ENCODE measurements at places on chromosomes 3 and 15.

- H3K4me1 ChIP-seq = peaks cover 84% of the 10 kb centered on the region
- no peak overlapping the region for H3K4me3 ChIP-seq
- H3K27ac ChIP-seq = peak overlapping the region; percentile 98
- no peaks in the 10 kb centered on the region for H3K36me3 ChIP-seq
- no peak for DNase-seq
Observed at GRCh38 chr15:65086680-65087111, 10.2 kb downstream of the KBTBD13 start.

DNA sequence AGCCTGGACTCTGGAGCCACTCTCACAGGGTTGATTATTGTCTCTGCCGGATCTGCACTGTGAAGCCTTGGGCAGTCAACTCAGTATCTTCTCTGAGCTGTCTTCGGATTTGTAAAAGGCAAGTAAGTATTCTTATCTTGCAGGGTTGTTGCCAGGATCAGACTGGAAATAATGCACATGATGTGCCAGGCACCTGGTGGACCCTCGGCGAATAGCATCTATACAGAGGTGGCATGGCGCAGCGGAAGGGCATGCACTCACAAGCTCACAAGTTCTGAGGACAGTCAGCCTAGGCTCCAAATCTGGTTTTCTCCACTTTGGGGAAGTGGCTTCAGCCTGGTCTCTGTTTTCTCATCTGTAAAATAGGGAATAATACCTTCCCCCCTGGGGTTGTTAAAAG, 113.9 kb downstream of the SRGAP3 start:
- no peak for DNase-seq
- peaks cover 2% of the 10 kb centered on the region for H3K4me1 ChIP-seq
- peak overlapping the region; percentile 63 for H3K4me3 ChIP-seq
- H3K27me3 ChIP-seq = no peaks in the 10 kb centered on the region
- no peak overlapping the region for H3K27ac ChIP-seq
- no peaks in the 10 kb centered on the region for H3K36me3 ChIP-seq

DNA sequence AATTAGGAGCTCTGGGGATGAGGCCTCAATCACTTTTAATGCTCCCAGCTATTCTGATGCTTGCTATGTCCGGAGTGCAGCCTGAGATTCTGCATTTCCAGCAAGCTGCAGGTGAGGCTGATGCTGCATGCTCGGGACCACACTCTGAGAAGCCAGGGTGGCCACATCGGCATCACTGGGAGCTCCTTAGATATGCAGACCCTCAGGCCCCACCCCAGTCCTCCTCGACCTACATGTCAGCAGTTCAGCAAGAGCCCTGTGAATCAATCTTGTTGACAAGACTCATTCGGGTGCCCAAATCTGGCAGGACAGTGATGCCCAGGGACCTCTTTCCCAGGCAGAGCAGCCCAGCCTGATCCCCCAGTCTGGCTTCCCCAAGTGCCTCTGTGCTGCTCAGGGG, 44.1 kb upstream of the LCTL start:
- H3K27me3 ChIP-seq = no peaks in the 10 kb centered on the region
- H3K4me1 ChIP-seq = no peaks in the 10 kb centered on the region
- no peak for DNase-seq
- no peak overlapping the region for H3K4me3 ChIP-seq

DNA sequence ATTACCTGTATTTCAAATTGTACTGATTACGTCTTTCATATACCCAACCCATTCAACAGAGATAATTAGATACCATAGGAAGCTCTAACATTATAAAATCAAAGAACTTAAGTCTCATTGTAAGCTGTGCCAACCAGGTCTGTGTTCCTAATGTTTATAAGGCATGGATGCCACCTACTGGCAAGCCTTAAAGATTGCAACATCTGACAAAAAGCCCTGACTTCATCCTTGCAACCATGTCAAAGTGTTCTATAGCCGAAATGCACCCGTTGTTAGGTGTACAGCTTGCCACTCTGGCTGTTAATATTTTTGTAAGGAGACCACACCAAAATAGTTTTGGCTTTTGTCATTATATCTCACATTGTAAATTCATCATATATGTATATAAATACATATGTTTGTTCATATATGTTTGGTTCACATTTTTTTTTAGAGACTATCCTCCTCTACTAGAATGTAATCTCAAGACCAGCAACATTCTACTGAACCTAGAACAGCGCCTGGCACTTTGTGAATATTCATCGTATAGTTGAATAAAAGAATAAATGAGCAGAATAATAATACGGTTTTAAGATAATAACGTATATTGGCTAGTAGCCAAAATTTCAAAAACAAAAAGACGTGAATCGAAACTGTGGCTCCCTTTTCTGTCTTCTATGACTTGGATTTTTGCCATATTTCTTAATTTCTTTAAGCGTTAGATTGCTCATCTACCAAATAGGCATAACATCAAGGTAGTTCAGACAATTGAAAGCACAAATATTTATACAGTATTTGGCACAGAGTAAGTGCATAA, 258.1 kb downstream of the TBL1XR1 start:
- H3K4me3 ChIP-seq = no peak overlapping the region
- no peaks in the 10 kb centered on the region for H3K36me3 ChIP-seq
- H3K4me1 ChIP-seq = peaks cover 2% of the 10 kb centered on the region
- H3K27ac ChIP-seq = no peak overlapping the region
- no peak for DNase-seq

- no peak overlapping the region for H3K4me3 ChIP-seq
- no peak overlapping the region for H3K27ac ChIP-seq
- no peaks in the 10 kb centered on the region for H3K27me3 ChIP-seq
- DNase-seq = no peak
Observed at GRCh38 chr3:179454887-179455286, 3.6 kb upstream of the GNB4 start.

- no peaks in the 10 kb centered on the region for H3K36me3 ChIP-seq
- H3K27me3 ChIP-seq = no peaks in the 10 kb centered on the region
- no peak overlapping the region for H3K27ac ChIP-seq
- H3K4me1 ChIP-seq = no peaks in the 10 kb centered on the region
- H3K4me3 ChIP-seq = no peak overlapping the region
- no peak for DNase-seq
Observed at GRCh38 chr15:85551221-85551832, 170.9 kb downstream of the AKAP13 start.

- H3K36me3 ChIP-seq = no peaks in the 10 kb centered on the region
- no peak for DNase-seq
- H3K27me3 ChIP-seq = no peaks in the 10 kb centered on the region
- H3K4me1 ChIP-seq = peaks cover 4% of the 10 kb centered on the region
- peak overlapping the region; percentile 89 for H3K27ac ChIP-seq
- H3K4me3 ChIP-seq = no peak overlapping the region
Observed at GRCh38 chr3:73520931-73521461, 103.7 kb downstream of the PDZRN3 start.

GRCh38 chr15:79433276-79433990, 1.3 kb downstream of the MINAR1 start:
- H3K36me3 ChIP-seq = no peaks in the 10 kb centered on the region
- no peak overlapping the region for H3K27ac ChIP-seq
- H3K4me3 ChIP-seq = no peak overlapping the region
- H3K4me1 ChIP-seq = peaks cover 7% of the 10 kb centered on the region
- H3K27me3 ChIP-seq = no peaks in the 10 kb centered on the region

DNA sequence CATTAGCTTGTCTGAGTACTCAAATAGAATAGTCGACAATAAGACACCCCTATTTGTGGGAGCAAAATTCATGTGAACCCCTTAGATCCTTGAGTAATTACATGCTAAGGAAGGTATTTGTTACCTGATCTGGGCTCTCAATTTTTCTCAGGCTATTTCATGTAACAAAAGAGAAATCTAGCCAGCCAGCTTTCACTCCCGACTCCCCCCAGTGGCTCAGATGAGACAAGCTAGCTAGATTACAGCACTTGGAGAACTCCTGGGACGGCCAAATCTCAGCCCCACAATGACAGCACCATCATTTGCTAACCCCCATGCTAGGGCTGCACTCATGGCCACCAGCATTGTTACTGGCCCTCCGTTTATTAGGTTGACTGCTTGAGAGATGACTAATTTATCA, 41.3 kb downstream of the GLDN start:
- no peak overlapping the region for H3K27ac ChIP-seq
- DNase-seq = no peak
- no peak overlapping the region for H3K4me3 ChIP-seq
- H3K27me3 ChIP-seq = no peaks in the 10 kb centered on the region
- H3K4me1 ChIP-seq = peaks cover 9% of the 10 kb centered on the region
- peaks cover 3% of the 10 kb centered on the region for H3K36me3 ChIP-seq

DNA sequence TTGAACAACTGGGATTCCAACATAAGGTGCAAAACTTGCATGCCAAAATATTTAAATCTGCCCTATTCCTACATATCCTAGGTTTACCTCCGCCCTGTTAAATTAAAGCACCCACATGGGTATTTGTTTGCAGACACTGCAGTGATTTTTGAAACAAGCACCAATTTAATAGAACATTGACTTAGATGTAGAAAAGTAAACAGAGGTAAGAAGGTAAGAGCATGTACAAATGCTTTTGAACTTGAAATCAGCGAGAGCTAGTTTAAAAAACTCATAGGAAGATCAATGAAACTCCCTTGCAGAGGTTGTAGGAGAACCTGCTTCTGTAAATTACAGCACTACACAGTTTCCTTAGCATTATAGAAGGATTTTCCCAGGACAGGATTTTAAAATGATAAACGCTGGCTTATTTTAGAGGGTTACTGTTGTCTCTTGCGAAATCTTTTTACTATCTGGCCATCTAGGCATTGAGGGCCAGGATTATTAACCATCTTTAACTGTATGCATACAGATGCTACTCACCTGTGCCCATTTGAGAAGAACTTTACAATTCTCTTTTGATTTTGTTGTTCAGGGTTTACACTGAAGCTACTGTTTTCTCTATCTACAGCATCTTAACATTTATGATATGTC, 284.8 kb downstream of the FEZF2 start:
- peaks cover 5% of the 10 kb centered on the region for H3K4me1 ChIP-seq
- no peak overlapping the region for H3K4me3 ChIP-seq
- no peaks in the 10 kb centered on the region for H3K27me3 ChIP-seq
- DNase-seq = no peak
- no peak overlapping the region for H3K27ac ChIP-seq
- no peaks in the 10 kb centered on the region for H3K36me3 ChIP-seq

DNA sequence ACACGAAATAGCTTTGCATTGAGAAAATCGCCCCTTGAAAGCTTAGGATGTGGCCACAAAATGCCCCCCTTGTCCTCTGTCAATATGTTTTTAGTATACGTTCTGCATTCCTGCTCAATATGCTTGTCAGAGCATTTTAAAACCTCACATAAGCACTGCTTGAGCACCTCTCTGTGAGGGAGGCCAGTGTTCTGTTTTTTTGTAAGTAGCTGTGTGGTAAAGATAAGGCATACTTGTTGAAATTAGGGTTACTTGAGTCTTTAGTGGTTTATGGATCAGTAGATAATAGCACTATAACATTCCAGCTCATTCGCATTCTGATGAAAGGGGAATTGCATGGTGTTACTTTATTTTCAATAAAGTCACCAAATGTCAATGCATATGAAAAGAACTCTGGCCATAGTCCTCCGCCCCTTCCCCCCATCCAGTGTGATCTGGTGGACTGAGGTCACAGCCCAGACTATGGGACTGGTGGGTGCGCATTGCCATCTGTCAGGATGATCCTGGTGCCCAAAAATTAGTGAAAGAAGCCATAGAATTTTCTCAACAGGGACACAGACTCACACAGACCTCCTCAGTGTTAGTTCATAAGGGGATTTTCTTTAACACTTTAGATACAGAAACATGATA, 33.1 kb downstream of the IL1RAP start:
- H3K27ac ChIP-seq = no peak overlapping the region
- H3K36me3 ChIP-seq = no peaks in the 10 kb centered on the region
- H3K27me3 ChIP-seq = no peaks in the 10 kb centered on the region
- DNase-seq = no peak
- no peaks in the 10 kb centered on the region for H3K4me1 ChIP-seq

GRCh38 chr15:44289259-44289790, 806 bp downstream of the GOLM2 start:
- DNase-seq = no peak
- H3K4me3 ChIP-seq = peak overlapping the region; percentile 80
- H3K27me3 ChIP-seq = no peaks in the 10 kb centered on the region
- H3K27ac ChIP-seq = peak overlapping the region; percentile 91

DNA sequence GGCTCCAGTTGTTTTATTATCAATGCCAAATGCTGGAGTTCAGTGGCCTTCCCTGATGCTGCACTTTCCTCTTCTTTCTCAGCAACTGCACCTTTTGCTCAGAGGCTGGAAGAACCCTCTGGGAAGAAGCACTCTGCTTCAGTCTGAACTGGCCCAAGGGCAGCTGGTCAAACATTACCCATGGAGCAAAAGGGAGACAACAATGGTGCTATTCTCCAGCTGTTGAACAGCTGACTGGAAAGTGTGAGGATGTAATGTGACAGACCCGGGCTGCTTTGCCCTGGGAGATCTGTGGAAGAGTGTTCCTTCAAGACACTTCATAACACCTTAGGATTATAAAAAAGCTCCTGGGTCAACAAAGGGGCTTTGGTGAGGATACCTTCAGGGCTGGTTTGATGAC, 84.9 kb downstream of the EPHB1 start:
- DNase-seq = no peak
- H3K27ac ChIP-seq = no peak overlapping the region
- no peaks in the 10 kb centered on the region for H3K36me3 ChIP-seq
- no peaks in the 10 kb centered on the region for H3K27me3 ChIP-seq
- no peaks in the 10 kb centered on the region for H3K4me1 ChIP-seq
- no peak overlapping the region for H3K4me3 ChIP-seq

DNA sequence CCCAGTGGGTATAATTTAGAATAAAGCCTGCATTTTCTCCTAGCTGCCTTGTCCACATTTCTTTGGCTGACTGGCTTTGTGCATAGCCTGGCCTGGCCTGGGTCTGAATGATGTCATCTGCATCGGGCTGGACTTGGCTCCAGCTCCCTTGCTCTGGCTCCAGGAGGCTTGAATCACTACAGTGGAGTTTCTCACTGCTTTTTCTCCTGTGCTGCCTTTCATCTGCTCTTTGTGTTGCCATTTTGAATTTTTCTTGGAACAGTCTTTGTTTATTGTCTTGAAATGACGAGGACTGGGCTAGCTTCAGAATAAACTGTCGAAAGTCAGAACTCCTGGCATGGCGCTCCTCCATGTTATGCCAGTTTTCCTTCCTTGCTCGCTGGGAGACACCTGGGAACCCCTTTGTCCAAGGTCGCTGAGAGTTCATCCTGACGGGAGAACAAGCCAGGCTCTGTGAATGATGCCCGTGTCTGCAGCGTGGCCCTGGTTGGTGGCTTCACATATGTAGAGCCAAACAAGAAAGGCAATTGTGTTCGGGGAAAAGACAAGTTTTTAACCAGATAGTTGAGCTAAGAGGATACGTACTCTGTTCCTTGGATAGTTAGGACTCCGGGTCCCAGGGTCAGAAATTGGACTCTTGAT, 258.9 kb downstream of the PDZRN3 start:
- H3K4me3 ChIP-seq = peak overlapping the region; percentile 45
- H3K27me3 ChIP-seq = no peaks in the 10 kb centered on the region
- no peaks in the 10 kb centered on the region for H3K36me3 ChIP-seq
- DNase-seq = peak; percentile 42

All from ascending aorta (tissue), 2 donors.